ENCODE measurements at places on chromosomes 4 and X. TPM values are rescaled to one million over a fixed set of nuclear protein-coding genes. Genes with fewer than 3 reads are reported as not detected.
A peak's percentile ranks its signal among the peaks of the same experiment; 100 is the strongest.

GRCh38 chr4:73248416-73248815 lies 10.2 kb downstream of the ANKRD17 start:
- DNase-seq, result no peak
- H3K4me1 ChIP-seq, result peaks cover 25% of the 10 kb centered on the region
- H3K4me3 ChIP-seq, result no peak overlapping the region
- H3K36me3 ChIP-seq, result peaks cover 12% of the 10 kb centered on the region
- no peak overlapping the region for H3K27ac ChIP-seq

DNA sequence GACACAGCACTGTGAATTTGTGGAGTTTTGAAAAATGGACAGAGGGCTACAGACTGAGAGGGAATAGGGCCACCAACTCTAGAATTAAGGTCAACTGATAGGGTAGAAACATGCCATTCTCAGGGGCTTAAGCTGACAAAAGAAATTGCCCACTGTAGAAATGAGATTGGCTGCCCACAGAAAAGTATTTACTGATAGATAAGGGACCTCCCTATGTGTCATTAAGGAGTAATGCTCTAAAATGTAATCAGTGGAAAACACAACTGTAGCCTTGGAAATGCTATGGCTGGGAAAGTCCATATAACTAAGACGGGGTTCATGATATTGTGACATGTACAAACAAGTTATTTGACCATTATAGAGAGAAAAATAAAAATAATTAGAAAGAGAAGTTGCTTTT lies 4.6 kb downstream of the RTL9 start:
- no peaks in the 10 kb centered on the region for H3K36me3 ChIP-seq
- H3K4me3 ChIP-seq, result no peak overlapping the region
- H3K4me1 ChIP-seq, result no peaks in the 10 kb centered on the region
- DNase-seq, result no peak
- no peak overlapping the region for H3K27ac ChIP-seq
- H3K27me3 ChIP-seq, result no peaks in the 10 kb centered on the region

DNA sequence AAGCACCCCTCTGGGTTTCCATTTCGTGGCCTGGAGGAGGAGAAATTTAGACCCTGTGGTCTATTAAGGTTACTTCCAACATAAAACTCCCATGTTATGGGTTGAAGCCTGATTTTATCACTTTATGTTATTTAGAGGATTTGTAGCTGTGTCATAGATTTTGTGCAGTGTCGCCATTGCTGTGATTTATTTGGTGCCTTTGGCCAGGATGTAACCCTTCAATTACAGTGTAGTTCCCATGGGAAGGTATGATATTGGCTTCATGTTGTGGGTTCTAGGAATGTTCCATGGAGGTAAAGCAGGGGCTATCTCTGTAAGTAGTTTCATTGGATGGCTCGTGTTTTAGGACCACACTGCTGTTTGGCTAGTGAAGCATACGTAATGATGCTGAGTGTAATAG lies 58.5 kb downstream of the TMEM131L start:
- H3K4me3 ChIP-seq, result peak overlapping the region; percentile 88
- peak overlapping the region; percentile 93 for H3K27ac ChIP-seq

DNA sequence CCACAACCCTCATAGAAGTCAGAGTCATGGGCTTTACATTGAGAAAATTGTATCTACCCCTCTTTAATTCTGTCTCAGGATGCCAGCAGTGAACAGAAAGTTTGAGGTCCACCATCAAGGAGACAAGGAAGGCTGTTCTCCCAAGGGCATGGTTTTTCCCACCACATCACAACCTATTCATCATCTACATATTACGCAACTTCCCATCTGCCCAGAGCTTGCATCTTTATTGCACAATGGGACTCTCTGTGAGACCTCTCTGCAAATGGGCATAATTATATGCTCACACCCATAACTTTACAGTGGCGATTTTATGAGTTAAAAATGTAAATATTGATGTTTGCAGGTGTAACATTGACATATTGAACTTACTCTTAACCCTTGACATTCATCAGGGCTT lies 38.9 kb downstream of the PAGE2 start:
- no peak overlapping the region for H3K27ac ChIP-seq
- no peaks in the 10 kb centered on the region for H3K36me3 ChIP-seq

DNA sequence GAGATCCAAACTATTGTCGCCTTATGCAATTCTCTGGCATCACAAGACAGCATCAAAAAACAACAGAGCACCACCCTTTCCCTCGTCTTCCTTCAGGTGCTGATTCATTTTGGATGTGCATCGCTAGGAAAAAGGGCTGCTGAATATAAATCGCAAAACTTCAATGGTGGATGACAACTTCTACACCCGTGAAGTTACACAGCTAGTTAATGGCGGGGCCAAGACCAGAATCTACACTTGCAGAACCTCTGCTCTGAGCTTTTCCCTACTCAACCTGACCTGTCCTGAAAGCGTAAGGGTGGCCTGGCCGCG lies 674 bp downstream of the GNPDA2 start:
- no peaks in the 10 kb centered on the region for H3K36me3 ChIP-seq
- H3K27ac ChIP-seq, result peak overlapping the region; percentile 89
- H3K4me1 ChIP-seq, result peaks cover 39% of the 10 kb centered on the region
- no peak for DNase-seq
- peak overlapping the region; percentile 93 for H3K4me3 ChIP-seq

Gene NDST3
- polyA plus RNA-seq, result not detected

DNA sequence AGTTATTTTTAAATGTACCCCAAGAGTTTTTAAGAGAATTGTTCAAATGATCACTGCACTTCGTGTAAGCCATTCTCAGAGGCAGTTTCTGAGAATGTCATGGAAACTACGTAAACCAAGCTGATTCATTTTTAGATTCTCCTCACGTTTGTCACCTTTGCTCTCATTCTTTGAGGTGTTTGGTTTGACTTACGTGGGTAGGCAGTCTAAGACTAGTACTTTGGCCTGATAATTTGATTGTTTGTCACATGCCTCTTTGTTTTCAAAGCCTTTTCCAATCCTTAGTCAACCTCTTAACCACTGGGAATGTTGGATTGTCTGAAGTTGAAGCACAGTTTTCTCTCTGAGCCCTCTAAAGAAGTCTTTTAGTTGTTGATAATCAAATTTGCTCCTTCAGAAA lies 10.5 kb downstream of the SEPTIN11 start:
- no peak overlapping the region for H3K4me3 ChIP-seq
- H3K27me3 ChIP-seq, result no peaks in the 10 kb centered on the region
- no peak overlapping the region for H3K27ac ChIP-seq
- H3K4me1 ChIP-seq, result no peaks in the 10 kb centered on the region

- peaks cover 12% of the 10 kb centered on the region for H3K36me3 ChIP-seq
- H3K4me3 ChIP-seq, result no peak overlapping the region
- H3K4me1 ChIP-seq, result peaks cover 27% of the 10 kb centered on the region
- no peak for DNase-seq
- peaks cover 6% of the 10 kb centered on the region for H3K27me3 ChIP-seq
These were observed 91.2 kb upstream of the C1QTNF7 start for GRCh38 chr4:15336410-15337167.

GRCh38 chr4:77284036-77284435 lies 127.0 kb downstream of the CCNG2 start:
- no peak for DNase-seq
- H3K4me1 ChIP-seq, result no peaks in the 10 kb centered on the region
- H3K27ac ChIP-seq, result no peak overlapping the region
- no peaks in the 10 kb centered on the region for H3K27me3 ChIP-seq
- H3K36me3 ChIP-seq, result no peaks in the 10 kb centered on the region

GRCh38 chrX:138775517-138775916 lies 64.0 kb upstream of the FGF13 start:
- H3K27ac ChIP-seq, result no peak overlapping the region
- H3K4me3 ChIP-seq, result no peak overlapping the region
- no peaks in the 10 kb centered on the region for H3K4me1 ChIP-seq
- H3K36me3 ChIP-seq, result no peaks in the 10 kb centered on the region
- no peak for DNase-seq

DNA sequence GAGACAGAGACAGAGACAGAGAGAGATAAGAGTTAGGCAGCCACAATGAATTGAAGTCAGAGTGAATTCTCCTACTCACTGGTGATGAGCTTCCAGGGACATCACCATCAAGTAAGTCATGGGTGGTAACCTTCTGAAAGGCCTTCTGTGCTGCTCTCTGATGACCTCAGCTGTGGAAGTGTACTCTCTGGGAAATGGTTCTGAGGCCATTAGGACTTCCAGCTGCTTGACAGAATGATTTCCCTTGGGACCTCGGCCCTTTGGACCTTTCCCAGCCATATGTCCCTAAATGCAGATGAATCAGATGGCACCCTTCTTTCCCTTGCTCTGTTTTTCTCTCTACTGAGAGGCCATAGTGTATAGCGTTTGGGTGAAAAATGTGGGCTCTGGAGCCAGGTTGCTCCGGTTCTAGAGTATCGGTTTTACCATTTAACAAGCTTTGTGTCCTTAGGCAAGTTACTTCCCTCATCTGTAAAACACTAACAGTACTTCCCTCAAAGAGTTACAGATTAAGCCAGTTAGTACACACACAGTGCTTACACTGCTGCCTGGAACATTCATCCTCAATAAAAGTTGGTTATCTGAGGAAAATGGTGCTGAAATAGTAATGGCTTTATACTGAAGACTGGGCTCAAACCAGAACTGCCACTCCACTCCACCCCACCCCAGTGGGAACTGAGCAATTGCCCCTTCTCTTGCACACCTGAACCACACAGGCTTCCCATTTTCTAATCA lies 7.6 kb downstream of the SEPTIN11 start:
- H3K4me3 ChIP-seq, result no peak overlapping the region
- H3K27me3 ChIP-seq, result peaks cover 10% of the 10 kb centered on the region
- no peak overlapping the region for H3K27ac ChIP-seq

GRCh38 chrX:112587194-112587593 lies 92.5 kb downstream of the LHFPL1 start:
- H3K27me3 ChIP-seq, result no peaks in the 10 kb centered on the region
- no peak overlapping the region for H3K4me3 ChIP-seq
- H3K27ac ChIP-seq, result no peak overlapping the region
- DNase-seq, result no peak

DNA sequence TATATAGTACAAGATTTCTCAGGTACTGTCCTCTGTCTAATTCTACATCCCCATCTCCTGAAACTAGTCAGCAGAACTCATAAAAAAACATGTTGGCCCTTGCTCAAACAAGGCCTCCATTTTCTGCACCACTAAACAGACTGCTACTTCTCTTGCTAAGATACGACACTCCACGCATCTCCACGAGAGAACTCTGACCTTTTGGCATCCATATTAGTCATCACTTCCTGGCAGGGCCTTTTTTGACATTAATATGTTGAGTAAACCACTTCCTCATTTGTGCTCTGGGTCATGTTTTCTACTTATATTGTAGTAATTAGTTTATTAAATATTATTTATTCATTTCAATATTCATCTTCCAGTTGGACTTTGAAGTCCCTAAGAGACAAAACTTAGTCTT lies 65.6 kb downstream of the DCAF8L1 start:
- no peaks in the 10 kb centered on the region for H3K4me1 ChIP-seq
- no peak overlapping the region for H3K4me3 ChIP-seq
- no peaks in the 10 kb centered on the region for H3K36me3 ChIP-seq
- DNase-seq, result no peak

DNA sequence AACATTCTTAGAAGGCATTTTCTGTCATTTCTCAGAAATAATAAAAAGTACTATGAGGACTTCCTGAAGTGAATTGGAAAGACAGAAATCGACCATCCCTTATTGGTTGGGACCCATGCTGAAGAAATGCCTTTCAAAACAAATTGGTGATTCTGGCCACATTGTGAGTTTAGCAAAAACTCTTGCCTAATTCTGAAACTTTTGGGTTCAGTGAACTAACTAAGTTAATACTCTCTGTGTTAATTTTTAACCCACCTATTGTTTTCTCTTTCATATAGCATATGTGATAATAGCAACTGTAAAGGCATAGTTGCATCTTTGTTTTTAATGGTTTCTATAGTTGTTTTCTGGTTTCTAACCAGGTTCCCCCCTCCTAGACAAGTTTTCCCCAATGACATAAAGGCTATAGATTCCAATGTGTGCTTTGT lies 129.3 kb upstream of the FAT1 start:
- no peaks in the 10 kb centered on the region for H3K36me3 ChIP-seq
- no peak for DNase-seq
- H3K4me3 ChIP-seq, result no peak overlapping the region
- no peaks in the 10 kb centered on the region for H3K4me1 ChIP-seq

Gene FAM149A
- not detected for polyA plus RNA-seq

Gene C4orf51
- polyA plus RNA-seq, result not detected

Gene ADH1C
- not detected for polyA plus RNA-seq

GRCh38 chrX:130669233-130669632 lies 233.8 kb downstream of the ENOX2 start:
- DNase-seq, result no peak
- H3K4me3 ChIP-seq, result no peak overlapping the region
- H3K27me3 ChIP-seq, result no peaks in the 10 kb centered on the region
- H3K36me3 ChIP-seq, result peaks cover 13% of the 10 kb centered on the region
- H3K27ac ChIP-seq, result no peak overlapping the region

- H3K27ac ChIP-seq, result no peak overlapping the region
- no peak for DNase-seq
- no peaks in the 10 kb centered on the region for H3K36me3 ChIP-seq
These were observed 64.3 kb downstream of the CPZ start for GRCh38 chr4:8656711-8657380.

- no peaks in the 10 kb centered on the region for H3K36me3 ChIP-seq
- no peak overlapping the region for H3K4me3 ChIP-seq
- no peak for DNase-seq
- H3K27ac ChIP-seq, result no peak overlapping the region
- no peaks in the 10 kb centered on the region for H3K27me3 ChIP-seq
These were observed 175.4 kb downstream of the PPP1R2C start for GRCh38 chrX:42602566-42602965.

DNA sequence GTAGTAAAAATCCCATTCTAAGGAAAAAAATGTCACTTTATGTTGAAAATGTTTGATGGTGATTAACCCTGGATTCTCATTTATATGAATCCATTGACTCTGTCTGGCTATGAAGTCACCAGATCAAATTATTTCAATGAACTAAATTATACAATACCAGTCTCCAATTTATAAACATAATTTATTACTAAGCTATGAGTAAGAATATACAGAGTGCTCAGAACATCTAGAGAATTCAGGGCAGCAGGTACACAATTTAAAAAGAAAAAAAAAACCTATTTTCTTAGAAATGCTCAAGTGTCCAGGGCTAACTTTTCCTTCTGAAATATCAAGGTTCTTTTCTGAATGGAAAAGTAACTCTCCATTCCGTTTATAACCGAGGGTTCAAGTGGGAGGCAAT lies 48.6 kb downstream of the VEGFC start:
- H3K4me1 ChIP-seq, result no peaks in the 10 kb centered on the region
- DNase-seq, result no peak
- H3K4me3 ChIP-seq, result no peak overlapping the region
- no peak overlapping the region for H3K27ac ChIP-seq
- H3K27me3 ChIP-seq, result no peaks in the 10 kb centered on the region

- peaks cover 22% of the 10 kb centered on the region for H3K4me1 ChIP-seq
- no peak overlapping the region for H3K27ac ChIP-seq
- no peaks in the 10 kb centered on the region for H3K36me3 ChIP-seq
- no peak for DNase-seq
- peaks cover 10% of the 10 kb centered on the region for H3K27me3 ChIP-seq
These were observed 285.2 kb upstream of the GATB start for GRCh38 chr4:152045807-152046571.

- no peaks in the 10 kb centered on the region for H3K27me3 ChIP-seq
- peak overlapping the region; percentile 87 for H3K4me3 ChIP-seq
- DNase-seq, result no peak
- H3K27ac ChIP-seq, result peak overlapping the region; percentile 88
- peaks cover 45% of the 10 kb centered on the region for H3K4me1 ChIP-seq
- H3K36me3 ChIP-seq, result no peaks in the 10 kb centered on the region
These were observed 50.9 kb upstream of the BCOR start for GRCh38 chrX:40148385-40149285.

GRCh38 chr4:74083546-74083945 lies 15.4 kb downstream of the CXCL2 start:
- H3K27me3 ChIP-seq, result peaks cover 13% of the 10 kb centered on the region
- H3K4me1 ChIP-seq, result no peaks in the 10 kb centered on the region
- H3K4me3 ChIP-seq, result no peak overlapping the region
- no peaks in the 10 kb centered on the region for H3K36me3 ChIP-seq
